Endothelial cell of umbilical vein (primary cell): ENCODE measurements at places on chromosomes 12 and 14. TPM values are rescaled to one million over a fixed set of nuclear protein-coding genes. Genes with fewer than 3 reads are reported as not detected.

DNA sequence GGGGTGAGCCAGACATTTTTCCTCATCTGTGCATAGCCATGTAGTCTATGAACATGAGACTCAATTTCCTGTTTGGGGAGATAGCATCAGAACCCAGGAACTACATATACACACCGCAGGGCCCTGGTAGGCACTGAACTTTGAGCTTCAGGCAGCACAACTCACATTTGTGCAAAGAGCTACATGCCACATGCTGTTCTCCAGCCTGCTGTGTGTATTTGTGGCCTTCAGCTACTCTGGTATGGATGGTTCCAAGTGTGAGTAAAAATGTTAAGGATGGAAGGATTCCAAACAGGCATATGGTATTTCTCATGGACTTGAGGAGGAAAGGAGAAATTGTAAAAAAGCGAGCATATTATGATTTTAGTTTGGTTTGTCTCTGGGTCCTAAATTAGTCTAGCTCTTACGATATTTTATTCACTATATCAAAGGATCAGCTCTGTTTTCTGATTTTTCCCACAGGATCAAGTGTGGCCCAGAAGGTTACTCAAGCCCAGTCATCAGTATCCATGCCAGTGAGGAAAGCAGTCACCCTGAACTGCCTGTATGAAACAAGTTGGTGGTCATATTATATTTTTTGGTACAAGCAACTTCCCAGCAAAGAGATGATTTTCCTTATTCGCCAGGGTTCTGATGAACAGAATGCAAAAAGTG is 422.4 kb upstream of the OR4E1 start:
- no peaks in the 10 kb centered on the region for H3K36me3 ChIP-seq
- no peak overlapping the region for H3K27ac ChIP-seq
- no peak for DNase-seq
- no peak overlapping the region for H3K4me3 ChIP-seq
- H3K27me3 ChIP-seq = no peaks in the 10 kb centered on the region

DNA sequence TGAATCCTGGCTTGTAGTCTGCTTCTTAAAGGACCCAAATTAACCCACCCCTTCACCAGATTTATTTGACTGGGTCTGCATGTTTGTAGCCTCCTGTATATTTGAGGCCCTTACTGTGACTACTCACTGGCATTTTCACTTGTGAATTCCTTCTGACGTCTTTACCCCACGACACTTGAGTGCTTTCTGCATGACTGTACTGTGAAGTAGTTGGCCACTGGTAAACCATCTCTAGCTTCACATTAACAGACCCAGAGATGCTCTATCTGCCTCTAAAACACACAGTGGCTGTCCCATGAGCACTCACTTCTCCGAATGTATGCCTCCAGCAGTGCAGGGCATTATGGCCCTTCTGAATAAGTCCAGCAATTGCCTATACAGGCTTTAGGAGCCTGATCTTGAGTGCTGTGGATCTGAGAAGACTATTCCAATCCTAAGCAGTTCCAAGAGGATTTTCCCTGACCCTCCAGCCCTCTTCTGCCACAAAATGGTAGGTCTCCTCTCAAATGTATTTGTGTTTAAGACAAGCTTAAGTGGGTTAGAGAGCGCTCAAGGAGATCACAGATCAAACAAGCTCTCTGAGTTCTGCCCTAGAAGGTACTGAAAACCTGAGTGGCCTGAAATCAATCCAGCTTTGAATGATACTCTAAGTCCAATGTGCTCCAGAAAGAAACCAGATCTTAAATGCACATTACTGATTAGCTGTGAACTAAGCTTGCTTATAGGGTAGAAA is 534.7 kb downstream of the RPS29 start:
- no peaks in the 10 kb centered on the region for H3K4me1 ChIP-seq
- DNase-seq = no peak
- no peak overlapping the region for H3K27ac ChIP-seq
- no peak overlapping the region for H3K4me3 ChIP-seq
- no peaks in the 10 kb centered on the region for H3K27me3 ChIP-seq

GRCh38 chr12:122665349-122665748 is 37.8 kb downstream of the HCAR2 start:
- no peak overlapping the region for H3K4me3 ChIP-seq
- H3K27me3 ChIP-seq = no peaks in the 10 kb centered on the region
- no peaks in the 10 kb centered on the region for H3K4me1 ChIP-seq
- no peak for DNase-seq

DNA sequence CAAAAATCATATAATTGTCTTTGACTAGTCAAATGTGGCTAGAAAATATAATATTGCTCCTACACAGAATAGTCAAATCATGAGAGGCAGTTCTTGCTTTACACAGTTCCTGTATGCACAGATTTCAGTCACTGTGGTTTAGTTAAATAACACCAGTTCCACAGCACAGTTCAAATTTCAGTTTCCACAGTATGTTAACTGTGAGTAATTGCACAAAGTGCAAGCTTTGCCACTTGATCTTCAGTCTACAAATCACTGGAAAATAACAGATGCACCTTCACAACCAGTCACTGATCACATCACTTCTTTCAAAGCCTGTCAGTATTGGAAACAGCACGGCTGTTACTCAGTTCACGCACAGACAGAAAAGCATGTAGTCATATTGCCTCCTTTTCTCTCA is 38.7 kb downstream of the KCNH5 start:
- no peak for DNase-seq
- no peaks in the 10 kb centered on the region for H3K4me1 ChIP-seq
- no peaks in the 10 kb centered on the region for H3K36me3 ChIP-seq
- no peak overlapping the region for H3K4me3 ChIP-seq

- no peaks in the 10 kb centered on the region for H3K4me1 ChIP-seq
- DNase-seq = no peak
- no peaks in the 10 kb centered on the region for H3K36me3 ChIP-seq
Observed at GRCh38 chr14:83041224-83041623, 1507.6 kb upstream of the SEL1L start.

DNA sequence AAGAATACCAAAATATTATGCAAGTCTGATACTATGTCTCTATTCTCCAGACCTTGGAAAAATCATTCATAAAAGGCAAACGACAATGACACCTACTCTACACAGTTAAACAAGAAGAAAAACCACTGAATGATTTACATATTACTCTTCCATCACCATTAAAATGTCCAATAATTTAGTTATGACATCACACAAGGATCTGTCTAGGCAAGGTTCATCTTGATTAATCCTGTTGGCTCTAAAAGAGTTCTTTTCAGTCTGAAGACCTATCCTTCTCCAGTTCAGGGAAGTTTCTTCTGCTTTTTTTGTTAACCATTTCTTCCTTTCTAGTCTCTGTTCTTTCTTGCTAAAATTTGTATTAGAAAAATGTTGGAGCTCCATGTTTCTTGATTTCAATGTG is 64.0 kb downstream of the OSBPL8 start:
- H3K4me3 ChIP-seq = no peak overlapping the region
- H3K27ac ChIP-seq = no peak overlapping the region
- no peaks in the 10 kb centered on the region for H3K27me3 ChIP-seq
- H3K36me3 ChIP-seq = no peaks in the 10 kb centered on the region
- H3K4me1 ChIP-seq = no peaks in the 10 kb centered on the region

DNA sequence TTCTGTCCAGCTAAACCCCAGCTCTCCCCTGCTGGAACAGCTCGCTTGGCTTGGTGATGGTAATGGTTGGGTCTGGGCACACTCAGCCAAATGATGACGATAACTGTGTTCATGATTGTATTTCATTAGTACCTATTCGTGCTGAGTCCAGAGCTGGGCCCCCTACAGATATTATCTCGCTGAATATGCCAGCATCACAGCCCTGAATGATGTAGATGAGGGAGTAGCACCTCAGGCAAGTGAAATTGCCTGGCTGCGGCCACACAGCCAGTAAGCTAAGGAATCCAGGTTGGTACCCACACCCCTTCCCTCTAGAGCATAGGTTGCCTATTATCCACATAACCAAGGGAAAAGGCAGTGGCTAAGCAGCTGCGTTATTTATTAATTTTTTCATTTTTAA is 163.5 kb downstream of the KTN1 start:
- H3K27me3 ChIP-seq = no peaks in the 10 kb centered on the region
- H3K36me3 ChIP-seq = no peaks in the 10 kb centered on the region
- no peak overlapping the region for H3K4me3 ChIP-seq
- no peak for DNase-seq
- H3K4me1 ChIP-seq = no peaks in the 10 kb centered on the region
- H3K27ac ChIP-seq = no peak overlapping the region

DNA sequence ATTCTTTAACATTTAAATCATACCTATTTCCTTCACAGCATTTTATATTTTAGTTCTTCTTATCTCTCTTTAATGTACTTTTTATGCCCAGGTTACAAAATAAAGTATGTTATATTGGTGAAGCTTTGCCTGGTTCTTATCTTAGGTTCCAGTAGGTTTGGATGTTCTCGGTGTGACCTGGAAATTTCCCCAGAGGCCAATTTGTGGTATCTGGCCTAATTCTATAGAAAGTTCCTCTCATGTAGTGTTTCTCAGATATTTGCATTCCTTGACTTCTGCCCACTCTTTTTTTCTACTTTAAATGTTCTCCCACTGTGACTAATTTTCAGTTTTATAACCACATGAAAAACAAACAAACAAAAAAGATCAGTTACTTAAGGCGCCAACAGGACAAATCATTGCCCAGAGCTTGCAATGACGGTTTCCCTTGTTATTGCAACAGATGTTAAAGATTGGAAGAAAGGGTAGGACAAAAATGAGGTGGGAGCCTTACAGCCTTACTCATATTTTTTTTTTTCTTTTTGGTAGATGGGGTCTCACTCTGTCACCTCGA is 41.2 kb upstream of the PPM1H start:
- no peaks in the 10 kb centered on the region for H3K4me1 ChIP-seq
- DNase-seq = no peak
- H3K27me3 ChIP-seq = no peaks in the 10 kb centered on the region
- no peak overlapping the region for H3K27ac ChIP-seq
- no peak overlapping the region for H3K4me3 ChIP-seq

C12orf42 gene
- not detected in 2 replicates for total RNA-seq

GRCh38 chr12:107526555-107527180 is 158.9 kb upstream of the PWP1 start:
- no peaks in the 10 kb centered on the region for H3K36me3 ChIP-seq
- H3K27ac ChIP-seq = no peak overlapping the region
- no peaks in the 10 kb centered on the region for H3K4me1 ChIP-seq
- DNase-seq = no peak
- H3K27me3 ChIP-seq = no peaks in the 10 kb centered on the region

KRT73 gene
- total RNA-seq = not detected in 2 replicates
